ENCODE measurements at places on chromosomes 7 and 10.

- no peak for DNase-seq
Measured at GRCh38 chr10:116418389-116418788, 9.3 kb upstream of the PNLIPRP3 start.

- DNase-seq: no peak
Measured at GRCh38 chr7:142646386-142647140, 102.7 kb upstream of the PRSS1 start.

- no peak for DNase-seq
Measured at GRCh38 chr7:121837462-121837861, 35.5 kb upstream of the PTPRZ1 start.

- DNase-seq: no peak
Measured at GRCh38 chr7:152144557-152145245, 119.2 kb downstream of the GALNT11 start.
